ENCODE measurements at places on chromosomes 13 and 19.

- DNase-seq = no peak
Measured at GRCh38 chr13:20610006-20610405, 43.0 kb downstream of the IFT88 start.

- DNase-seq = no peak
Measured at GRCh38 chr19:19482809-19483596, 32.3 kb downstream of the TSSK6 start.

DNA sequence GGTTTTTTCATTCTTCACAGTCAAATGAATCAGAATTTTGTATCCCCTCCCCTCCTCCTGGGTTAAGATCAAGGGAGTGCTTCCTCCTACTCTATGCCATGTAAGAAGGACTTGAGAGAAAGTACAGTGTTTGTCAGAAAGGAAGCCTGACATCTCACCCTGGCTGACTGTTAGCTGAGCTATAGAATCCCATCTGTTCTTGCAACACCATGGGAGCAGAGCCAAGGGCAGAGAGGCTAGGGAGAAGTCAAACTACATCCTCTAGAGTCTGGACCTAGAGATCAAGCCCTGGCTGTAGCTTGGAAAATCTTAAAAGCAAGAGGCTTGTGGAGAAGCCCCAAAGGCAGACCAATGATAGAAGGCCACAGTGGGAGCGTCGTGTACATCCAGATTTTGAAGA lies 145.9 kb downstream of the OLFM4 start:
- DNase-seq = no peak

DNA sequence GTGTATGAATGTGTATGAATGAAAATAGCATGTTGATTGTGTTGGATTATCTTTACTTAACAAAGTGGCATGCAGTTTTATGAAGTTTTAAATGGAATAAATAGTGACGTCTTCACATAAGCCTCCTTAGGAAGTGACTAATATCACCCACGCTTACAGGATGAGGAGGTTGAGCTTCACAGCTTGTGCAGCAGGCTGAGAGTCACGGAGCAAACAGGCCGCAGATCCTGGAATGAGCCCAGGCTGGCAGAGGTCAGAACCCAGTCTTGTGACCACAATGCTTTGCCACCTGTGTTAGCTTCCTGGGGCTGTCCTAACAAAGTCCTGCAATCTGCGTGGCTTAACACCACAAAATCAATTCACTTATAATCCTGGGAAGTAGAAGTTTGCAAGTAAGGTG lies 20.8 kb downstream of the LAIR2 start:
- DNase-seq = peak; percentile 9

Measured in activated CD8-positive, alpha-beta memory T cell treated with anti-CD3 and anti-CD28 coated beads for 4 hours (primary cell).